Common myeloid progenitor, CD34-positive (primary cell): ENCODE measurements at places on chromosomes 2 and 18.

DNA sequence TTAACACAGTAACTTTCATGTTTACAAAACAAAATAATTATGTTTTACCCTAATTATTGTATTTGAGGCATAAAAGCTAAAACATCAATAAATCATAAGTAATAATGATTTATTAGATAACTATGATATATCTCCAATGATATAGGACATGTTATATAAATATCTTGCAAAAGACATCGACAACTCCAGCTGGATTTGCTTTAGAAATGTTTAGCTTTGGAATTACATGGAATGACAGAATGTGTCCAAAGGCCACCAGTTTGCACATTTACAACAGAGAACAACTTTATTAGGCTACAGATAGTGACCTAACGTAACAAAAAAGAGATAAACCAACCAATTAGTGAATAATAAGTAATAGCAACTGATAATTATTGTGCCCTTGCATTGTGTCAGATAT lies 475.7 kb downstream of the DCC start:
- no peak for DNase-seq

GRCh38 chr2:150477347-150477746 lies 10.1 kb downstream of the RND3 start:
- DNase-seq: no peak

GRCh38 chr2:42195559-42195958 lies 26.4 kb downstream of the EML4 start:
- DNase-seq: no peak

DNA sequence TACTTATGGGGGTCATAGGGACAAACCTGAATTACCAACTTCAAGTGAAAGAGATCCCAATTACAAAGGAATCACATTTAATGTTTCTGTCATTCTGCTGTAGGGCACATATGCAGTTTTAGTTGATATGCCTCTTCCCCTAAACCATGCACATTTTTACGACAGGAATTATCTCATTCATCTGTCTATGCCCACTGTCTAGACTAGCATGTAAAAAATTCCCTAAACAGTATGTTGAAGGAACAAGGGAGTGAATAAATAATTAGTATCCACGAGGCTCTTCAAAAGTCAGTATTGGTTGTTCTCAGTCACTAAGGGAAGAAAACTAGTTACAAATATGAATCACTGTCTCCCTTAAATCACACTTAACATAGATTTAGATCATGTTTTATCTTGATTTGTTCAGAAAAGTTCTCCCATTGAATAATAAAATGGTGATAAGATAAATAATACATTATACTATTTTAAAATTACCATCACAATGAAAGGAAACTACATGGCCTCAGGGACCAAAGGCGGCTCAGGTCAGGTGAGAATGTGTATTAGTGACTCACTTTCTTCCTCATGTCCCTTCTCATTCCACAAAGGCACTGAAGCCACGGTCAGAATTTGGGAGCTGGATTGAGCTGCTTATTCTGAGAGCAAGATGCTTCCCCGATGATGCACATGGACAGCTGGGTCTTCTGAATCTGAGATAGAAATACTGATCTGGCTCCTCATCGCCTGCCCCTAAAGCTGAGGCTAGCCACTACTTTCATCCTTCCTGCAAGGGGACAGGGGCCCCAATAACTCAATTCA lies 29.1 kb downstream of the DYM start:
- DNase-seq: no peak

GRCh38 chr18:58402247-58402646 lies 226.6 kb downstream of the ALPK2 start:
- DNase-seq: no peak

DNA sequence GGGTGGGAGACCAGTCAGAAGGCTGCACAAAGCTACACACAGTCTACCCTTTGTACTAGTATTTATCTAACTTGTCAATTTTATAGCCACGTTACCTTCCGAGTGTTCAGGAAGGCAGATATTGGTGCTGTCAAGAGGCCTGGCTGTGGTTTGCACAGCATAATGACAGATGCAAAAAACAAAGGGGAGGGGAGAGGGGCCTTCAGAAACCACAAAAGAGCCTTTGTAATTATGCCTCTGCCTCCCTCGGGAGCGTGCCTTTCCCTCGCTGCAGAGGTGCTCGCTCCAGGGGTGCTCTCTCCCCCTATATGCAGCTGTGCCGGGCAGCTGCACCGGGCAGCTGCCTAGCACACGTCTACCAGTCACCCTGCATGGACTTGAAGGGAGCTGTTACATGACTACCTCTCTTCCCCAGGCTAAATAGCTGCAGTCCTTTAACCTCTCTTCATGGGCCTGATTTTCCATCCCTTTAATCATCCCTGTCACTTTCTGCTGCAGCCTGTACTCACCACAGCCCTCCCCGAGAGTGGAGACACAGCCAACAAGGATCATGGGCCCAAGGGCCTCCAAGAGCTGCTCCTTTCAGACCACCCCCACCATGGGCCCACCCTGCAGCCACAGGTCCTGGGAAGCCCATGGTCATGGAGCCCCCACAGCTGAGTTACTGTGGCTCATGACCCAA lies 168.4 kb upstream of the PKDCC start:
- peak; percentile 82 for DNase-seq

DNA sequence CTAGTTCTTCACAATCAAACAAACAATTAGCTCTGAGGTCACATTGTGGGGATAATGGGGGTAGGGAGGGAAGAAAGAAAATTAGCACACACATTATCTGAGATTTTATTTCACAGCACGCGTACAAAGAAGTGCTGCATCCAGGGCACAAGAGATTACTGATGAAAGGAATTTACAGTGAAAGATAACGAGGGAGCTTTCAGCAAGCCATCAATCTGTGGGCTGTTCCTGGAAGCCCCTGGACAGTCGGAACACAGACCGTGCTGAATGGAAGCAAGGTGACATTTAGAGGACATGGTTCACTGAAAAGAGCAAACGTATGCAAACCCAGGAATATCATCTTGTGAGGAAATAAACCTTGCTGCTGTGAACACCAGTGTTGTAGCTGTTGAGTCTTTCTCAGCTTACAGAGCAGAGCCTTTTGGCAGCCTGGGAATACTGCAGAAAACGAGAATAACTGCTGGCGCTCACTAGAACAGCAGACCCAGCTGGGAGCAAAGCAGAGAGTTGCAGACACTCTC lies 63.2 kb downstream of the SCG2 start:
- DNase-seq: no peak

GRCh38 chr18:45657357-45658335 lies 42.4 kb downstream of the SLC14A2 start:
- DNase-seq: peak; percentile 31

DNA sequence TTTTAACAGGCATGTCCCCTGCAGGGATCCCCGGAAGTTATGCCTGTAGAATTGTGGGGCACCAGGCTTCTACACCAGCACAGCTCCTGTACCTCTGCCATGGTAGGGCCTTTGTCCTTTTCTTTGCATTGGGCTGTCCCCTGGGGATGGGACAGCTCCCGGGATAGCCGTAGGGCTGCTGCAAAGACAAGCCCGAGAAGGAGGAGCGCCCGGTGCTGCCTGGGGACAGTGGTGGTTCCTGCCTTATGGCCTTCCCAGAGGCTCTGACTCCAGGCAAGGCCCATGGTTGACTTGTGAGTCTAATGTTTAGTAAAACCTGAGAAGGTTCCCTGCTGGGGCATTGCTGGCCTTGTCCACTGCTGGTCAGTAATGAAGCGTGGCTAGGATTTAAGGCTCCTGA lies 30.9 kb downstream of the TMEM37 start:
- DNase-seq: no peak
